ENCODE measurements at places on chromosomes 4 and X. TPM values are rescaled to one million over a fixed set of nuclear protein-coding genes. Genes with fewer than 3 reads are reported as not detected.

The TLL1 gene
- 7.8 TPM for total RNA-seq

The TECRL gene
- not detected for total RNA-seq

The SLC10A4 gene
- total RNA-seq, result 0.21 TPM

The UGT2B11 gene
- not detected for total RNA-seq

The MAGEA11 gene
- not detected for total RNA-seq

The DIPK2B gene
- total RNA-seq, result 76.2 TPM

The FGF13 gene
- 12.7 TPM for total RNA-seq

The ATP1B4 gene
- not detected for total RNA-seq

The HS3ST1 gene
- total RNA-seq, result 0.64 TPM

The BOD1L1 gene
- 8.4 TPM for total RNA-seq

The MMRN1 gene
- 109 TPM for total RNA-seq

The ADAMTS3 gene
- total RNA-seq, result 2.2 TPM

The SSX4 gene
- not detected for total RNA-seq

The CENPVL2 gene
- total RNA-seq, result not detected

The SSX3 gene
- total RNA-seq, result not detected

The ABLIM2 gene
- 30.8 TPM for total RNA-seq

The GIMD1 gene
- not detected for total RNA-seq

The FOXP3 gene
- not detected for total RNA-seq

The BST1 gene
- total RNA-seq, result 22.7 TPM

The CTAG2 gene
- total RNA-seq, result not detected

The MXD4 gene
- 83.2 TPM for total RNA-seq

Measured in ascending aorta (tissue), 2 donors.